ENCODE measurements at places on chromosomes 1 and 21.

DNA sequence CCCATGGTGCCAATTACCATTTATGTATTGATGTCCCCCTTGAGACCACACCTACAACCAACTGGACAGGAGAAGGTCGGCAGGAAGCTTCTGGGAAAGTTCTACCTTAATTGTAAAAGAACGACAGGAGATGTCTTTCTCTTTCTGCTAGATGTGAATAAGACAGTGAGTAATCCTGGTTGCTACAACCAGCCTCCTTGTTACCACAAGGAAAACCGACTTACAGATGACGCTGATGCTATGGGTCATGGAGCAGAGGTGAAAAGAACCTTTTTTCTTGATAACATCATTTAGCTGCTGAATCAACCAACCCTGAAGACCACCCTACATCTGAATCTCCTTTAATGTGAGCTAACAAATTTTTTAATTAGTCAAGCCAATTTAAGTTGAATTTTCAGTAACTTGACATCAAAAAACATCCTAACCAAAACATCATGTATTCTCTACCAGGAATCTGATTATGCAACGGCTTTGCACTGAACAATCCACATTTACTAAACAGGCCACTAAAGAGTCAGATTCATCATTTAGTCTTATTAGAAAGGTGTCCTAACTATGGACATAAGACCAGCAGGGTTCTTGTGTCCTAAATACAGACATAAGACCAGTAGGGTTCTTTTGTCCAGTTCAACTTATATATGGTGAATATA, 23.0 kb downstream of the RGS2 start:
- DNase-seq: no peak

GRCh38 chr1:10614377-10615225, 139.9 kb downstream of the PEX14 start:
- DNase-seq: no peak

DNA sequence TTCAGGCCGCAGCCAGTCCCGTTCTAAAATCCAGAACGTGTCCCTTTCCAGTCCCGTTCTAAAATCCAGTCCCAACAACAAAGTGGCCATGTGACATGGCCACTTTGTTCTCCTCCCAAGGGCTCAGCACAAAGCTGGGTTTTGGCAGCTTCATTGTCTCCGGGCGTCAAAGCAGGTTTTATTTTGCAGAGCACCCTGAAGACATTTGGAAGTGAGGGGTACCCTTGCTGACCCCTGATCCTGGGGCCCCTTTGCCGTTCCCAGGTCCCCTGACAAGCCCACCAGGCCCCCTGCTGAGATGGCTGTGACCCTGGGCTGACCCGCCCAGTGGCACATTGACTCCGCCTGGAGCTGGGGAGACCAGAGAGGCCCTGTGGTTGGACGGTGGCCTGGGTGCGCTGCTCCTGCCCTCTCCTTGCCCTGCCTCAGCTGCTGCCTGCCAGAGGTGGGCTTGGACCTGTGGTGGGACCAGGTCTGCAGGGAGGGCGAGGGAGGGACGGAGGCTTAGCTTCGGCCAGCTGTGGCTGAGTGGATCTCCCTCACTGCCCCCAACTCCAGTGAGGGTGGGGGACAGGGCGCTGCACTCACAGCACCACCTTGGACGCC, 4.3 kb downstream of the PFKL start:
- no peak for DNase-seq

GRCh38 chr1:86701731-86702130, 2.6 kb upstream of the SH3GLB1 start:
- DNase-seq: no peak

DNA sequence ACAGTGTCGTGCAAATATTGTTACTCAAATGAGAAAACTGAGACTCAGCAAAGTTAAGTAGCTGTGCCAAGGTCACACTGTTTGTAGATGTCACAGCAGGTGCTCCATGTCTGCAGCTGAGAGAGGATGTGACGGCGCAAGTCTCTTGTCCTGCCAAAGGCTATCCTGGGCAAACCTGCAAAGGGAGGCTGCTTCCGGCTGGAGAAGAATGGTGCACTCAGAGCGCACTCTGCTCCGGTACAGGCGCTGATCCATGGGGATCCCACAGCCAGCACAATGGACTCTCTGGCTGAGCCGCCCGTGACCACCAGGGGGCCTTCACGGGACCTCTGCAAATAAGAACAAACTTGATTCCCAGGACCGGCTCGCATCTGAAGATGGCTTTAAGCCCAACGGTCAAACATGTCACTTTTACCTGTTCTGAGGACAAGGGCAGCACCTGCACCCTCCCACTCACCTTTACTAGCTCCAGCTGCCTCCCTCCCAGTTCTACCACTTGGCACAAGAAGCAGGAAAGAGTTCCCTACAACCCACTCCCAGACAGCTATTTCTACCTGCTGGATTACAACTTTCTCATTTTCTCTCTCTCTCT, 21.9 kb downstream of the RD3 start:
- peak; percentile 70 for DNase-seq

- DNase-seq: no peak
Measured at GRCh38 chr21:27382404-27382803, 415.5 kb upstream of the ADAMTS5 start.

- no peak for DNase-seq
Measured at GRCh38 chr1:151920149-151920548, 10.8 kb upstream of the THEM4 start.

- DNase-seq: no peak
Measured at GRCh38 chr1:93666613-93667384, 14.8 kb downstream of the BCAR3 start.

GRCh38 chr1:9399510-9400424, 107.1 kb downstream of the SPSB1 start:
- DNase-seq: peak; percentile 94

GRCh38 chr1:155227261-155228095, 19.0 kb downstream of the MTX1 start:
- DNase-seq: peak; percentile 100

DNA sequence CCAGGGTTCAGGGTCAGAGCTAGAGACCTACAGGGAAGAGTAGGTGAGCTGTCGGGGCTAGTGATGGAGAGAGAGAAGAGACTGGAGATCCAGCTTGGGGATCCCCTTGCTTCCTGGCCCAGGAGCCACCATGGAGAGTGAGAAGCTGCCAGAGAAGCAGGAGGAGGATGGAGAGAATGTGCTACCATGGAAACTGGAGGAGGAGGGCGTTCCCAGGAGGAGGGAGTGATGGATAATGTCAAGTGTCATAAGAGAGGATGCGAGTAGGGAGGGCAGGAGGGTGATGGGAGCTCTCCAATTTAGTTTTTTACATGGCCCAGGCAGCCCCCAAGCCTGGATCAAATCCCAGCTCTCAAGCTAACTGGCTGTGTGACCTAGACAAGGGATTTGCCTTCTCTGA, 46.5 kb upstream of the EPB41 start:
- DNase-seq: no peak

DNA sequence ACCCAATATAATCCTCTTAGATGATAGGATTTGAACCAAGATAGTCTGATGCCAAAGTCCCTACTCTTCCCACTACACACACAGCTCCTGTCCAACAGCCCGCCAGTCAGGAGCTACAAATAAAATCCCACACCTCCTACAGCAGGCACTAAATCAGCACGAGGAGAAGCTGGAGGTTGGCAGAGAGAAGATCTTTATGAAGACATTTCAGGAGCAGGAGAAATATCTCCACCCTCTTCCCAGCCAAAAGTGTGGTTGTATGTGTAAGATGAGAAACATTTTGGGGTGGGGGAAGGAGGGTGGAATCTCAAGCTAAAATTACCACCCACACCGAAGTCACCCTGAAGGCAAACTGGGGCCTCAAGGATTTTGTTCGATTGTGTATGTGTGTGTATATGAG, 54.5 kb downstream of the PLXNA2 start:
- DNase-seq: no peak

- DNase-seq: no peak
Measured at GRCh38 chr1:56814205-56814604, 5.0 kb downstream of the FYB2 start.

- no peak for DNase-seq
Measured at GRCh38 chr21:46660505-46660904, 25.0 kb downstream of the PRMT2 start.

DNA sequence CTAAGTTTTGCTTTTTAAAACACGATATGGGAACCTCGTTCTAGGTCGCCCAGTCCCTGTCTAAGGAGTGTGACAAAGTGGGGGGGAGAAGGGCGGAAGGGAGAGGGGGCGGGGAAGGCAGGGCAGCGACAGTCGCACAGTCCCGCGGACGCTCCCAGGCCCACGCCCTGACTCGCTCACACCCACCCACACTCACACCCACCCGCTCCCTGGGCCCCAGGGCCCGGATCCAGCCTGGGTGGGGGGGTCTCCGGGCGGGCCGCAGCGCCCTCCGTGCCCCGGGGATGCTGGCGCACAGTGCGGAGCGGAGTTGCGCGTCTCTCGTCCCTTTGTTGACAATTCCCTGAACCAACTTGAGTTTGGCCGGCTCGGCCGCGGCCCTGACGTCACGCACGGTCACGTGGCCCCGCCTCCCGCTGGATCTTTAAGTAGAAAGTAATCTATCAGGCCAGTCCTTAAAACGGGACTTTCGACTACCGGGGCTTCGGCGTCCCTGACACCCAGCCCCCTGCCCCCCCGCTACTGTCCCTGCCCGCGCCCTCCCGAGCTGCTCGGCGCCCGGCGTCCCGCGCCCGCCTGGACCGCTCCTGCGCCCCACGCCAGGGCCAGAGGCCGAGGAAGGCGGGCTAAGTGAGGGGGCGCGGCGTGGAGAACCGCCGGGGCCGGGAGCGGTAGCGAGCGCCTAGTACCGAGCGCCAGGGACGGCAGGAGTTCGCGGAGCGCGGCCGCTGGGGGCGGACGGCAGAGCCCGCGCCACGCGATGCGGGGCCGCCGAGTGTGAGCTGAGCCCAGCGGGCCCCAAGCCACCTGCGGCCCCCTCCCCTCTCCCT, at the start of gene FOXD3:
Gene FOXD3 (plus strand): TSS at position 454 of the 830 bp plus-strand sequence. CDS start 492 bp downstream, outside the sequence.
- no peak for DNase-seq

DNA sequence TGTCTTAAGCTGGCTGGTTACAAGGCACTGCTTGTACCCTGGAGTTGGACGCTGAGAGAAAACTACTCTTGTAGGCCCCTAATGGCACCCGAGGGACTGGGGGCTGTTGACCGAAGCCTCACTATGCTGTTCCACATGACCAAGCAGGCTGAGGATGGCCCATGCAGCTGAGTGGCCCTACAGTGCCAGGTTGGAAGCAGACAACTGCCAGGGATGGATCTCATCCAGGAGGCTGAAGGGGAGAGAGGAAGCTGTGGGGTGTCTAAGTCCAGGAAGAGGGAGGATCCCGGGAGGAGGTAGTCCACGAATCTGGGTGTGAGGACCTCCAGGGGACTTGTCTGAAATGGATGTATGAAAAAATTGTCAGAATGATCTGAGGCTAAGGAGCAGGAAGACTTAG, 45.8 kb downstream of the FOXD2 start:
- no peak for DNase-seq

GRCh38 chr1:107950464-107950863, 14.5 kb downstream of the VAV3 start:
- DNase-seq: no peak

DNA sequence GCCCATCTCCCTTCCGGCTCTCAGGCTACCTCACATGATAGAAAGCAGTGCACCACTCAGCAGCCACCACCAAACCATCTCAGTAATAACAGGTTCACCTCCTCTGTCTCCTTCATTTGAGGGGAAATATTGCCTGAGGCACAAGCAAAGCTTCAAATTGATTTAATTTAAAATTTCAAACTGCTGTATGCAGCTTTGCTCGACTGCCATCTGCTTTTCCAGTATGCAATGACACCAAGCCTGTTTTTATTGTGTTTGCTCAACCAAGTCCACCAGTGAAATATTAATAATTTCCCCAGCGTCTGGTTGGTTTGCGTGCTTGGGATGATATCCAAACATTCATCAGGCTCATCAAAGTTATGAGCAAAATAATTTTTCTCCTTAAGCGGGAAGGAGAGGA, 552.4 kb upstream of the DAB1 start:
- no peak for DNase-seq

GRCh38 chr1:57019236-57019839, 53.5 kb upstream of the C8B start:
- DNase-seq: no peak

- no peak for DNase-seq
Measured at GRCh38 chr1:46401154-46401913, 7.2 kb downstream of the FAAH start.

DNA sequence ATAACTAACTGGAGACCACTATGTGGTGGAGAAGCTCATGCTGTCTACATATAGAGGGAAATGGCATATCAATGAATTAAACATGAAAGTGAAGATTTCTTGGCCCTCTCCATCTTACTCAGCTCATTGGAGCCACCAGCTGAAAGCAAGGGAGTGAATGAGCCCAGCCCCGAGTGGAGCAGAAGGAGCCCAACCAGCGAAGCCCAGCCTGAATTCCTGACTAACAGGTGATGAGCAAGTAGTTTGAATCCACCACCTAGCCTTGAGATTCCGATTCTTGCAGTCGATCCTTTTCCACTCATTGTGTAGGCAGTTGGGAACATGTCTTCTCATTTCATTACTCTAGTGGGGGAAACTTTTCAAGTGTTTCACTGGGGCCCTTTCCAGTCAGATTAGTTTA, 18.6 kb upstream of the ST6GALNAC3 start:
- DNase-seq: no peak

DNA sequence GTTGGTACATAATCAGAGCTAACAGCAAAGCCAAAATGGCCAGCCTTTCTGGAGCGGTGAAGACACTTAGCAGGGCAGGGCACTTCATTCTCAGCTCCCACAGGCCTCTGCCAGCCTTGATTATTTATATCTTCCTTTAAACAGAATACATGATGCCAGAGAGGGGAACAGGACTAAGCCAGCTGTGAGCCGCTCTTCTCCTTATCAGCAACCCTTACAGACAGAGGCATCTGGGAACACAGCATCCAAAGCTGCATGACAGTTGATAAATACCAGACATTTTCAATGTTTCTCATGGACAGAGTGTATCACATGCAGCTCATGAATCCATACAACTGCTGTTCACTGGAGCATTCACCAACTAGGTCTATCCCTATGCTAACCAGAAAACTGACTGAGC, 29.1 kb downstream of the DNAJC11 start:
- no peak for DNase-seq

DNA sequence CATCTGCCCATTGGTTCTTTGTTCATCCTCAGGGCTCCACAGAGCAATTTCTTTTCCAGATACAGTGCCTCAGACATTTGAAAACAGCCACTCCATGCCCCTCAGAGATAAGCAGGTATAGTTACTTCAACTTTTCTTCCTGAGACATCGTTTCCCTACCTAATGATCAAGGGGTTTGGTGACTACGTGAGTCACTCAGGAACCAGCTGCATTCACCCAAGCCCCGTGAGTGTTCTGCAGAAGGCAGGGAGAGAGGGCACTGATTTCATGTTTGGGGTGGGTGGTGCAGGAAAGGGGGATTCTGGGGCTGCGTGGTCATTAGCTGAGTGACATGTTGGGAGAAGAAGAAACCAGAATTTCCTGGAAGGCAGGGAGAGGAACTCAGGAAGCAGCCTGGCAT, 25.0 kb downstream of the NCF2 start:
- DNase-seq: no peak

Data from posterior cingulate gyrus (tissue), 11 donors.